ENCODE measurements at places on chromosomes 11 and 22.

GRCh38 chr11:106770489-106771085 lies 247.7 kb downstream of the GUCY1A2 start:
- DNase-seq = no peak

GRCh38 chr11:70212227-70212811 lies 9.2 kb downstream of the FADD start:
- DNase-seq = no peak

GRCh38 chr22:18103527-18104269 lies 6.9 kb upstream of the TUBA8 start:
- no peak for DNase-seq

GRCh38 chr11:88886796-88887195 lies 179.0 kb downstream of the GRM5 start:
- peak; percentile 4 for DNase-seq

DNA sequence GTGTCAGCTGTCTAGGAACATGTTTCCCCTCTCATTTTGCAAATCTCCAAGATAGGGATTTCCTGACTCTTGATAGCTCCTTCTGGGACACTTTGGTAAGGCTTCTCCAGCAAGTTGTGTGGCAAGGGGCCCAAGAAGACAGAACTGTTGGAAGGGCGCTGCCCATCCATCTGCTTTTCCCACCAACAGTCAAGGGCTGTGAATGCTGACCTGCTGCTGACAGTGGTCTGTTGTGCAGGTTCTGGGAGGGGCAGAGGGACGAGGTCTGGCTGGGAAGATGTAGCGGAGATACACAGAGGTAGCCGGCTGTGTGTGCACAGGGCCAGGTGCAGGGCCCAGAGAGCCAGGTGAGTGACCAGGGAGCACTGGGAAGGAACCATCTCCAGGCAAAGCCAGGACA lies 12.2 kb downstream of the BCR start:
- no peak for DNase-seq
